ENCODE measurements at places on chromosomes 4 and X.

DNA sequence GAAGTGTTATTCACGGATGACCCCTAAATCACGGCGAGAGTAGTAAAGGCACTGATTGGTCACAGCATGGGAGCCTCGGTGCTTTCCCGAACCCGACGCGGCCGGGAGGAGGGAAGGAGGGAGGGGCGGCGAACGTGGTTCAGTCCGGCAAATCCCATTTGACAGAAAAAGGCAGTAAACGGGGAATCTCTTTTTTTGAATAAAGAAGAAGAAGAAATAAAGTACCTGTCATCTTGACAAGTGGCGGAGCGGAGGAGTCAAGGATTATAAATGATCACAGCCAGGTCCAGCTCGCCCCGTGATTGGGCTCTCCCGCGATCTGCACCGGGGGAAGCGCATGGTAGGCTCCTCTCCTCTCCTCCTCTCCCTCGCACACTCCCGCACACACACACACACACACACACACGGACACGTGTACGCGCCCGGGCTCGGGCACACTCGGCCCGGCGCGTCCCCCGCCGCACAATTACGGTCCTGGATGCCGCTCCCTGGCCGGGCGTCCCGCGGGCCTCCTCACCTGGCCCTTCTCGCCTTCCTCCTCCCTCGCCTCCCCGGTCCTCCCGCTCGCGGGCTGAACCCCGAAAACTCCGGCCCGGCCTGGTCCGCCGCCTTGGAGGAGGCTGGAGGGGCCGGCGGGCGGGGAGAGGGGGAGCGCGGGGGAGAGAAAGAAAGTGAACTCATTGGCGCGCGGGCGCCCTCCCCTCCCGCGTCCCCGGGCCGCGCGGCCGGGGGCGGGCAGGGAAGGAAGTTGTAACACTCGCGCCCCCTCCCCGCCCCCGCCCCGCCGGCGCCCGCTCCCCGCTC, 99.2 kb upstream of the TENM3 start:
- DNase-seq: no peak

- DNase-seq: no peak
These were observed 13.9 kb downstream of the ACOT9 start for GRCh38 chrX:23729214-23729613.

DNA sequence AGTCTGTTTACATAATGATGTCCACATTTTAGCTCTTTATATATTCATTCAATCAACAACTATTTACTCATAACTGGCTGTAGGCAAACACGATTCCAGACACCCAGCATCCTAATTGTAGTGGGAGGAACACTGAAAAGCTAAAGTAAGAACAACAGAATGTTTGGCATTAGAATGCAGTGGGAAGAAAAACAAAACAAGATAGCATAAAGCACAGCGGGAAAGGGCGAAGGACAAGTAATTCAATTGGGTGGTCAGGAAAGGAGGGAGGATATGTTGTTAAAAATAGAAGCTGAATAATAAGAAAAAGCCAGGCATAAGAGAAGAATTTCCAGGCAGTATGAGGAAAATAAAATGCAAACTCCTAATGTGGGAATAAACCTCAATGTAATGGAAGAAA, 189.5 kb upstream of the FAT4 start:
- no peak for DNase-seq

DNA sequence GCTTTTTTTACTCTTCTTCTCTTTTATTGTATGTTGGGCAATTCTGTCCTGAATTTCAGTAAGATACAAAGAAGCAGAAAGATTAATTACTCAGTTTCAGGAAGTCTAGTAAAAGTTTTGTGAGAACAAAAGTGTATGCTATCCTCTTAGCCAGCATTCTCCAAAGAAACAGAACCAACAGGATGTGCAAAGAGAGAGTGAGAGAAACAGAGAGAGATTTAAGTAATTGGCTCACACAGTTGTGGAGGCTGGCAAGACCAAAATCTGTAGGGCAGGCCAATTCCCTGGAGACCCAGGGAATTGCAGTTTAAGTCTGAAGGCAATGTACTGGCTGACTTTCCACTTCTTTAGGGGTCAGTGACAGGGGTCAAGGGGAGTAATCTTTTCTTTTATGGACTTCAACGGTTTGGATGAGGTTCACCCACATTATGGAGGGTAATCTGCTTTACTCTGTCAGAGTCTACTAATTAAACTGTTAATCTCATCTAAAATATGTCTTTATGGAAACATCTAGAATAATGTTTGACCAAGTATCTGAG, 59.2 kb upstream of the SLC39A8 start:
- DNase-seq: no peak

GRCh38 chr4:95409750-95410149, 139.0 kb downstream of the UNC5C start:
- DNase-seq: no peak

DNA sequence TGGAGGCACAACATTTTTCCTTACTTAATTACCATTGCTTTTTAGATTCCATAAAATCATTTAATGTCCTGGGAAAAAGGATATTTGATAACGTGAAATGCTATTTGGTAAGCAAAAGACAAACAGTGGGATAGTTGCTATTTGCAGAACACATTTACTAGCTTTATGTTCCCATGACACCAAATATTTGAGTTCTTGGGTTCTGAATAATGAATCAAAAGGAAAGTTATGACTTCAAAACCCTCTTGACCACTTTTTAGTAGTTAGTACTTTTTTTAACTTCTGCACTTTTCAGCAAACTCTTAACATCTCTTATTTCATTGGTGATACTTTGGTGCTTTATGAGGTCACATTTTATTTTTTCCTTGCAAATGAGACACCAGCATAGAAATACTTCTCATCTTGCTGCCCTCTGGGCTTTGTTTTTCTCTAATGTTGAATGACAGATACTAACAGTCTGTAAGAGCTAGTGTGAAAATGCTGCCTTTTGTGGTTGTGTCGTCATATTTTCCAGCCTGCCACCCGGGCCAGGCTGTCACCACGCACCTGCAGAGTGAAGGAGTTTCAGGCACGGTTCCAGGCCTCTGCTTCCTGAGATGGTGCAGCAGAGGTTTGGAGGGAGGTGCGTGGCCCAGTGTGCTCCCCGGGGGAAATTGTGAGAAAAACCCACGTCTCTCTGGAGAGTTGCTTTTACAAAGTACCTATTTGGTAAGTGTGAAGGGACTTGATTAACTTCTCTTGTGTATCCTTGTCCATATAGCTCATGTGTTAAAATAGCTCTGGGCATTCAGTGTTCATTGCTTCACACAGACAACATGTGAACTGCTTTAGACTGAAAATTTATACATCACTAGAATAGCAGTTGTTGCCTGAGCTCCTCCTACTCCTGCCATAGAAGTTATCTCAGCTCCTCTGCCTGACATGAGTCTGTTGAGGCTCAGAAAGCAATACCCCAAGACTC, 34.7 kb downstream of the MSL3 start:
- DNase-seq: peak; percentile 31

DNA sequence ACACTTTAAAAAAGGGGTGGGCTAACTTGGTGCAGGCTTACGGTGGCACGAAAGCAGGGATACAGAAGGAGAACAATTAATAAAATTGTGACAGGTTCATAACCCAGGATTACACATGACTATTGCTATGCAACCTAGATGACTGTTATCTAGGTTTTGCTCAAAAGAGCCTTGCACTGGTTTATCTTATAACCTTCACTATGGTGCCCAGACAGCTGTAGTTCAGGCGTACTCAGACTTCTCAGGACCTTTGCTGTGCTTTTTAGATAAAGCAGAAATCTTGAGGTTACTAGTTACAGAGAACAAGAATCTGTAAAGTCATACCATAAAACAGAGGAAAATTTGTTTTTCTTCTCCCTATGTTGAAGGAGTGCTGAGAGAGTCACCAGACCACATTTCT, 44.4 kb downstream of the UGT2A3 start:
- DNase-seq: no peak

DNA sequence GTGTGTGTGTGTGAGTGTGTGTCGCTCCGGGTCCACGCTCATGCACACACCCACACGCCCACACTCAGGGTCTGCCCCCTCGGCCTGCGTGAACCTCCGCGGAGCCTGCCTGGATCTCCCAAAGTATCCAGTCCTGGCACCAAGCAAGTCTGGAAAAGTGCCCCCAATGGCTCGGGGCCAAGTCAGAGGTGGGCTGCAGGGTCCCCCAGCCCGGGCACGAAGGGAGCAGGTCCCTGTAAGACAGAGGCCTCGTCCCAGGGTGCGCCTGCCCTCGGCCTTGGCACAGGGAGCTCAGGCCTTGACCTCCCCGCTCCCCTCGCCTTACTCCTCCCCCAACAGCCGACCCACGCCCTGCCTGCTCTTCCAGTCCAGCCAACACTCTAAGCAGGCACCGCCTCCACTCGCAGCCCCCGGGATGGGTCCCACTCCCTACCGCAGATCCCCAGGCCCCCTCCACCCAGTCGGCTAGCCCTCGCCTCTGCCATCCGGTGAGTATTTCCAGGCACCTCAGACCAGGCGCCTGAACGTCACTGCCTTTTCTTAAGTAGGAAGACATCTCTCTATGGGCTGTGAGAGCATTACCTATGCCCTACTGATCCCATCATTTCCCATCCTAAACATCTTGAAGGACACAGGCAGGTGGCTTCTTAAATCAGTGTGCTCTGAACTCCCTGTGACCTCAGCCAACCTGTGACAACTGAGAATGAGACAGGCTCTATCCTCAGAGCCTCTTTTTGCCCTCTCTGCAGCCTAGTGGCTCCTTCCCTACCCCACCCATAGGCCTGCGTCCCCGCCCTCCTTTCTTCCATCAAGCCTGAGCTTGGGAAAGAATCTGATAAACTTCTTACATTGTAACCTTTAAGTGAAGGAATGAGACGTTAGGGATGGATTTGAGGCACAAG, 704 bp downstream of the FAM114A1 start:
- DNase-seq: no peak

GRCh38 chr4:182139491-182139890, 103.7 kb upstream of the TENM3 start:
- DNase-seq: no peak

DNA sequence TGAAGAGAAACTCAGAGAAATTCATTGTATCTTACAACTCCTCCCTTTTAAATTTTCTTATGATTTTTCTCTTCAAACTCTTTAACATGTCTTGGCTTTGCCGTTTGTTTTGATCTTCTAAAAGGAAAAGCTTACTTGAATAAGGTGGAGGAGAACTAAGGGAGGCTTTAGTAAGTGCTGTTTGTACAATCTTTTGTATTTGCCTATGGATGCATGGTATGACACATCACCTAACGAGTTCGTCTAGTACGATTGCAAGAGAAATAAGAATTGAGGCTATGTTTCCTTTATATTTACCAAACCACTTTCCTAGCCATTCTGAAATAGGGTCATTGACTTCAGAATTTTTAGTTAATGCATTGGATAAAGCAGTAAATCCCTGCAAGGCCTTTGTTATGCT, 8.4 kb upstream of the BST1 start:
- no peak for DNase-seq

GRCh38 chr4:139900964-139901376, 235.4 kb downstream of the MGST2 start:
- no peak for DNase-seq

DNA sequence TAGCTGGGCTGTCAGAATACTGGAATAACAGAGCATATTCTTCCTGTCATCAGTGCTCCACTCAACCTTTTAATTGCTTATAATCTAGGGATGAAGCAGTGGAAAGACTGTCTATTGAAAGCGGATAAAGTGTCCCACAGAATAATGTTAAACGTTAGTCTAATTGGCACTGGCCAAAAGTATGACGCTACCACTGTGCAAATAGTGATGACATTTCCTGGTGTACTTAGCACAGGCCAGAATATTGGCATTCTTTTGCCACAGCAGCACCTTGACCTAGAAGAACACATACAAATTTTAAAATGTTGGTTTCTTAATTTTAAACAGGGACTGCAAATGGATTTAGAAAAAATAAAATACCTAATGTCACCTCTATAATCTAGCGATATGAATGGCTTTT, 635.2 kb upstream of the SPANXN1 start:
- no peak for DNase-seq
